ENCODE measurements at places on chromosomes 6 and 20.

GRCh38 chr6:120774275-120774674 is 560.0 kb downstream of the TBC1D32 start:
- no peak for DNase-seq

- no peak for DNase-seq
Observed at GRCh38 chr20:32370897-32371296, 12.8 kb downstream of the ASXL1 start.

GRCh38 chr6:139600343-139600742 is 225.9 kb upstream of the CITED2 start:
- DNase-seq = no peak

DNA sequence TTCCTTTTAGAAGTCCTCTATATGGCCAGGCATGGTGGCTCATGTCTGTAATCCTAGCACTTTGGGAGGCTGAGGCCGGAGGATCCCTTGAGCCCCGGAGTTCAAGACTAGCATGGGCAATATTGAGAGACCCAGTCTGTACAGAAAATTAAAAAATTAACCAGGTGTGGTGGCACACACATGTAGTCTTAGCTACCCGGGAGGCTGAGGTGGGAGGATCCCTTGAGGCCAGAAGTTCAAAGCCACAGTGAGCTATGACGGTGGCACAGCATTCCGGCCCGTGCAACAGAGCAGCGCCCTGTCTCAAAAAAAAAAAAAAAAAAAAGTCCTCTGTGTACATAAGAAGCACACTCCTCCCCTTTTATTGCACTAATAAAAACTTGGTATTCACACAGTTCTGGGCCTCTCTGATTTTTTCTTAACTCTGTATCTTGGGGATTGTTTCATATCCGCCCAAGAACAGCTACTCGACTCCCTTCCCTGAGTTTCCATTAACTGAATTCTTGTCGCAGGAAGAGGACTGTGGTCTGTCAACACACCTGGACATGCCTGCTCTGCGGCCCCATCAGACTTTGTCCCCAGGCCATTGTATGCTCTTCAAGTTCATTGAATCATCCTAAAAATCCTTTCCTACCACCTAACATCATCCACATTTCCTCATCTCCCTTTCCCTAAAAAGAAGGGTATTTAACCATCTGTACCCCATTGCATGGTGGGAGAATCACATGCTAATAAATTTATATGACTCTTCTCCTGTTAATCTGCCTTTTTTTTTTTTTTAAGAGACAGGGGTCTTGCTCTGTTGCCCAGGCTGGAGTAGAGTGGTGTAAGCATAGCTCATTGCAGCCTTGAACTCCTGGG is 25.9 kb upstream of the PPP1R3G start:
- no peak for DNase-seq

- DNase-seq = peak; percentile 3
Observed at GRCh38 chr6:8904754-8905153, 469.4 kb upstream of the SLC35B3 start.

DNA sequence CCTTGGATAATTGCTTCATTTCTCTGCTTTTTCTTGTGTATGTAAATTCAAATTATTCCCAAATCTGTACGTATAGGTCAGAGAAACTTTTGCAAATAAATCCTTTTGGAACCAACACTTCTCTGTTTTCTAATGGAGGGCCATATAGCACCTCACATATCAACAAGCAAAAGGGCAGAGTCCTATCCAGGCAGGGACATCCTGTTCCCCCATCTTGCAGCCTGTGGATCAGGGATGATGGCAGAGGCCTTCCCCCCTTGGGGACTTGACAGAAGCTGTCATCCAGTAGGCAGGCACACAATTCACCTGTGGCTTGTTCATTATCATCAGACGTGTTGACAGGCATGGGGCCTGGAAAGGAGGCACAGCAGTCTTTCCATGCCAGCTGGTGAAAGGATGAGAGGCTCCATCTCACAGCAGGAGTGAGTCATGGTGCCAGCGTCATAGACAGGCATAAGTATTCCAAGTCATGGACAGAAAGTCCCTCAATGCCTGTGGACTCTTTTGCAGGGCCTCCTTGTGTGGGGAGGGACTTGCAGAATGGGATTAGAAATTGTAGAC is 31.8 kb upstream of the PLEKHG1 start:
- no peak for DNase-seq

GRCh38 chr6:163793011-163793983 is 378.8 kb downstream of the QKI start:
- no peak for DNase-seq

- no peak for DNase-seq
Observed at GRCh38 chr6:62371453-62372210, 85.6 kb upstream of the KHDRBS2 start.

DNA sequence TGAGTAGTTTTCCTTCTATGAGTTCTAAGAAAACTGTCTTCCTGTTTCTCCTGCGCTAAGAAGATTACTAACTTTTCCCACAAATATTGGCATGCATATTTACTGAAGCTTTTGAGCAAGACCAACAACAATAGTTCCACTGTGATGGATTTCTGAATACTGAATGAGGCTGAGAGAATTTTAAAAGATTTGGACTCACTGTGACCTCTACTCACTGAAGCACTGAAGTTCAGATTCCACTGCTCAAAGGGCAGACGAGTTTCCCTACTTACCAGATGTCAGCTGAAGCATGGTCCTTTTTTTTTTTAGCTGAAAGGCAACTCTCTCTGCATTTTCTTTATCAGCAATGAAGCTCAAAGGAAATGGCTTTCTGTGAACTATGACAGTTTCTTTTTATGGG is 718.5 kb downstream of the RFPL4B start:
- DNase-seq = no peak

GRCh38 chr20:58374906-58375758 is 13.9 kb upstream of the VAPB start:
- peak; percentile 77 for DNase-seq

DNA sequence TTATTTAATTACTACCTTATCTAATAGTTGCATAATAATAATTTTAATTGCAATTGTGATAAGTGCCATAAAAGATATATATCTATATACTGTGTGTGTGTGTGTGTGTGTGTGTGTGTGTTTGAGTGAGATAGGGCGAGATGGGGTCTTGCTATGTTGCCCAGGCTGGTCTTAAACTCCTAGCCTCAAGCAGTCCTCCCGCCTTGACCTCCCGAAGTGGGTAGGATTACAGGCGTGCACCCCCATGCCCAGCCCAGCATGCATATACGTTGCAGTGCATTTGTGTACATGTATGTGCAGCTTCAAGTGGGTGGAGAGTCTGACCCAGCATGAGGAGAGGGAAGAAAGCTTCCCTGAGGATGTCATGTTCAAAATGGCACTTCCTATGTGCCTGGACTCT is 4.6 kb upstream of the RIMS4 start:
- no peak for DNase-seq

- peak; percentile 75 for DNase-seq
Observed at GRCh38 chr6:71420693-71421328, 132.2 kb downstream of the OGFRL1 start.

DNA sequence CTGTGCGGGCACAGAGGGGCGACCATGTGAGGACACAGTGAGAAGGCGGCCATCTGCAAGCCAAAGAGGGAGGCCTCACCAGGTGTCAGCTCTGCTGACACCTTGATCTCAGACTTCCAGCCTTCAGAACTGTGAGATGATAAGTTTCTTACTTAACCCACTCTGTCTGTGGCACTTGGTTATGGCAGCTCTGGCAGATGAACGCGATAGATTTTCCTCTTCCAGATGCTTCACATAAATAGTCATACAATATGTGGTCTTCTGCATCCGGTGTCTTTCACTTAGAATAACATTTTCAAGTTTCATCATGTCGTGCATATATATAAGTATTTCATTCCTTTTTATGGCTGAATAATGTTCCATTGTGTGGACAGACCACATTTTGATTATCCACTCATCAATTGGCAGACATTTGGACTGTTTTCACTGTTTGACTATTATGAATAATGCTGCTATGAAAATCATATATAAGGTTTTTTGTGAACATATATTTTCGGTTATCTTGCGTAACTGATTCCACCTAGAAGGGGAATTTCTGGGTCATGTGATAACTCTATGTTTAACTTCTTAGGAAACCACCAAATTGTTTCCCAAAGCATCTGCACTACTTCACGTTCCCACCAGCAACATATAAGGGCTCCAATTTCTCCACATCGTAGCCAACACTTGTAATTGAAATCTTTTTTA is 30.2 kb downstream of the PRR18 start:
- no peak for DNase-seq

- no peak for DNase-seq
Observed at GRCh38 chr6:112188906-112189305, 65.5 kb downstream of the LAMA4 start.

- no peak for DNase-seq
Observed at GRCh38 chr6:44219053-44219814, 2.5 kb downstream of the MYMX start.

DNA sequence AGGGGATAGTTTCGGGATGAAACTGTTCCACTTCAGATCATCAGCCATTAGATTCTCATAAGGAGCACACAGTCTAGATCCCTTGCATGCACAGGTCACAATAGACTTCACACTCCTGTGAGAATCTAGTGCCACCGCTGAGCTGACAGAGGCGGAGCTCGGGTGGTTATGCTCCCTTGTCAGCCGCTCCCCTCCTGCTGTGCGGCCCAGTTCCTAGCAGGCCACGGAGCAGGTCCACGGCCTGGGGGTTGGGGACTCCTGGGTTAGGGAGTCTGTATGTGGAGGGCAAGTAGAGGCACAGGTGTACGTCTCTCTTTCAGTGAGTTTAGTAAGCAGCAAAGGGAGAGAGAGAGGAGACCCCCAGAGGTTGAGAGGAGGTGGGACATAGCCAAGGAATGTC is 30.5 kb upstream of the MDFI start:
- DNase-seq = no peak

DNA sequence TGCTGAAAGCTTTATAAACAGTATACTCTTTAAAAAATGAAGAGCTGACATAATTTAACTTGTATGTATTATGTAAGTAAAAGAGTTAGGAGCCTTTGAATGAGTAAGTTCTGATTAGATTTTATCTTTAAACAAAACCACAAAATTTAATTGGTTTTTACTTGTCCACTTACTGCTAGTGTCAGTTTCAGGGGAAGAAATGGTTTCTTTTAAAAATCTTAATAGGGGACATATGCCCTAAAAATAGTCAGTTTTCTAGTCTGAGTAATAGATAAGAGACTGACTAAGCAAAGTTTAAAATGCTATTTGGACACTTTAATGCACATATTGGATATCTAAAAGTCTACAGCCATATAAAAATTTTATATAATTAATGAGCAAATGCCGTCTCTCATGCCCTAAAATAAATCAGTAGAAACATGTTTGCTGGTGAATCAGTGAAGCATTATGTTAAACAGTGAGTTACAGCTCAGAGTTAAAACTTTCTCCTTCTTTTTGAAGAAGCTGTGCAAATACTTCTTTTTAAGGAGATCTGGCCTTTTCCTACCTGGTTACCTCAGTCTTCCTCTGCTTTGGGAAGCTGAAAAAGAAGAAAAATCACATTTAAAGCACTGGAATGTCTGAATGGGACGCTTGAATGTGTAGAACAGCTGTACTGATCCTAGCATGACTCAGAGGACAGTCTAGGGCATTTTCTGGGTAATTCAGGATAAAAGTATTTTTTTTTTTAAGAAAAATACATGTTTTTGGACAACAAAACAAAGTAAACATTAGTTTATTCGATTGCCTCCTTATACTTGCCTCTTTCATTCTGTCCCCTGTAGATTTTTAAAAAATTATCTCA is 55.3 kb downstream of the CDH26 start:
- DNase-seq = no peak

GRCh38 chr6:45513213-45513618 is 135.5 kb upstream of the SUPT3H start:
- no peak for DNase-seq

- DNase-seq = no peak
Observed at GRCh38 chr6:20845592-20845991, 311.3 kb downstream of the CDKAL1 start.

DNA sequence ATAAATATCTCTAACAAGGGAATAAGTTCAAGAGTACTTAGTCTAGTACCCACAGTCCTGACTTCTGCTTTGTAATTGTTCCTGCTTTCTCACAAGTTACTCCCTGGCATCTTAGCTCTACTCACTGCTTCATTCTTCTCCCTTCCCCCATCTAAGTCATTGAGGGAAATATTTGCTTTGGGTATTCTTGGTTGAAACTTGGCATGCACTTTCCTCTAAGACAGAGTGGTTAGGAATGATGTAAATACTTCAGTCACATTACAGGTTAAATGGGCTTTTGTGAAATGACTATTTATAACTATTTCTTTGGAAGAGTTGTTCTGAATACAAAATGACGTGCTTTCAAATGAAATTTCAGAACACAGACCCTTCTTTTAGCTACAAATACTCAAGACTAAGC is 67.7 kb upstream of the PLEKHG1 start:
- DNase-seq = no peak

DNA sequence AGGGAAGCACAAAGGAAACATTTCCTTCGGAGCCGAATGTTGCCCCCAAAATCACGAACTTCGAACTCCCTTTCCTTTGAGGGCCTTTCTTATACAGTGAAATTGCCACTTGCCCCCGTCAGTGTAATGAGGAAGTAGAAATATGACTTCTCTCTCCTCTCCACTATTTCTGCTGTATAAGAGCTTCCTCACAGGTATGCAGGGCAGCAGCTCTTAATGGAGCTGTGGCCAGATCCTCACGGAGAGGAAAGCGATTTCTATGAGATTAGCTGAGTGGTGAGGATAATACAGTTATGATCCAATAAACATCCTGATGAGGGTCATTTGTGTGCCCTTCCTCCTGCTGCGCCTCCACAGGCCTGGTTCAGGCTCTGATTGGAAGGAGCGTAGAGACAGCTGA is 10.8 kb upstream of the CPNE5 start:
- DNase-seq = no peak

DNA sequence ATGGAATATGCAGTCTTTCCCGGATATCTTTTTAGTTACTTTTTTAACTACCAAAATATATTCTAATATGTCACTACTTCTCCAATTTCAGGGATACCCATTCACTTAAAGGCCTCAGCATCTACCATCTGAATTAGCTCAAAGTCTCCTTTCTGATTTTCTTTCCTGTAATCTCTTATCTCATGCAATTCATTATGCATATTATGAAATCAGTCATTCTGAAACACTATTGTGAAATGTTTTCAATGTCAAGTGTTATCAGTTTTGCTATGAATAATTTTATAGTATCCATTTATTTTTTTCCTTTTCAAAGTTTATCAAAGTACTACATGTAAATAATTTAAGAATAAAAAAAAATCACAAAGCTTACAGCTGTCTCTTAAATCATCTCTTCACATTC is 41.2 kb upstream of the TPBG start:
- no peak for DNase-seq

DNA sequence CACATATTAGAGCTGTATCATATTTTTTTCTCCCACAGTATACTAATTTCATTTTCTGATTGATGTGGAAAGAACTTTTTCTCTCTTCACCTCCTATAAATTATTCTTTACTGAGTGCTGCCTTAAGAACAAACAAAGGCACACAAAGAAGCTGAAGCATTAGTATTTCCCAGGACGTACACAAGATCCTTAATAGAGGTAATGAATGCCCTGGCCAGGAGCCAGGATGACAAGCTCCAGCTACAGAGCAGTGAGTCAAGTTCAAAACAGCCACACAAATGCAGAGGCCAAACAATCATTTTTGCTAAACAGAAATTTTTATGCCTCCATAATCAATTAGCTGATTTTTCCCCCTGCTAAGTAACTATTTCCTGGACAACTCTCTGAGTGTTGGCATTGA is 639.6 kb downstream of the EPHA7 start:
- DNase-seq = no peak

- no peak for DNase-seq
Observed at GRCh38 chr6:84329077-84329476, 101.6 kb upstream of the CEP162 start.

Measured in iPS DF 19.7 (cell line).